ENCODE measurements at places on chromosomes 16 and 17.

- peak; percentile 4 for DNase-seq
These were observed 481 bp downstream of the LYRM1 start for GRCh38 chr16:20901068-20901435.

GRCh38 chr17:34351096-34351495 lies 5.2 kb upstream of the CCL13 start:
- DNase-seq, result no peak

DNA sequence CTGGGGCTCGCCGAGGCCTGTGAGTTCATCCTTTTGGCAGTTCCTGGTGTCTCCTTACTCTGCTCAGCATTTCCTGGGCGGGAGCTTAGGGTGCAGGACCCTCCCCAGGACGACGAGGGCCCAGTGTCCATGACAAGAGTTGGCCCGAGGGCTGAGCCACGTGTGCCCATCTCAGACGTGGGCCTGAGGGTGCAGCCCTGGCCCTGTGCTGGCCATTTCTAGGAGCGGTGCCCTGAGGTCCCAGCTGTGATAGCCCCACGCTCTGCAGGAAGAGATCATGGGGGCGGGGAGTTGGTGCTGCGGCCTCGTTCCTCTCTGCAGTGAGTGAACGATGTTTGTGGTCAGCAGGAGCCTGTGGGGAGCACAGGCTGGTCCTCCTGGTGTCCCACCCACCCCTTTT lies 6.0 kb upstream of the MC1R start:
- no peak for DNase-seq

DNA sequence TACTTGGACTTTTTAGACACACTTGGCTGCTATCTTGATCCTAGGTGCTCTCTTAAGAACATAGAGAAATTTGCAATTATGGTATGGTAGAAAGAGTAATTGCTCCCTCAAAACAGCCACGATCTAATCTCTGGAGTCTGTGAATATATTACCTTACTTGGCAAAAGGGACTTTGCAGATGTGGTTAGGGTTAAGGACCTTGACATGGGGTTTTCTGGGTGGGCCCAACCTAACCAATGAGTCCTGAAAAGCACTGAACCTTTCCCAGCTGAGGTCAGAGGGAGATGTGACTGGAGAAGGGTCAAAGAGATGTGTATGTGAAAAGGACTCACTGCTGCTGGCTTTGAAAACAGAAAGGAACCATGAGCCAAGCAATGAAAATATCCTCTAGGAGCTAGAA lies 26.7 kb upstream of the MED13 start:
- no peak for DNase-seq

- no peak for DNase-seq
These were observed 52.6 kb downstream of the ERN1 start for GRCh38 chr17:64077379-64077778.

DNA sequence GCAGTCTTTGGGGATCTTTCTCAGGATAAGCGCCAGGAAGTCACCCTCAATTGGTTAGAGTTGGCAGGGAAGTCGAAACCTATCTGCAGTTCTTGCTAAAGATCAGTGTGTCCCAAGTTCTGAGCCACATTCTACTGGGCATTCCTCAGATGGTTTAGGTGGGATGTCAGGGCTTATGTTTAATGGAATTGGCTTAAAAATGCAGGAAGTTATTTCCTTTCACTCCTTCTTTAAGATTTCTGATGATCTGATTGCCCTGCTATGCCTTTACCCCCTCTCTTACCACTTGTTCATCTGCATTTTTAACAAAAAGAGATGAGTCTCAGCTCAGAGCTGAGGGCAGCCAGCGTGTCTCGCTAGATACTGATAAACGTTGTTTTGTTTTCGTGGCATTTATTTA lies 30.8 kb downstream of the FOXL1 start:
- no peak for DNase-seq

GRCh38 chr17:56026915-56027314 lies 126.4 kb upstream of the ANKFN1 start:
- no peak for DNase-seq

GRCh38 chr16:81836279-81837054 lies 57.4 kb downstream of the PLCG2 start:
- no peak for DNase-seq

DNA sequence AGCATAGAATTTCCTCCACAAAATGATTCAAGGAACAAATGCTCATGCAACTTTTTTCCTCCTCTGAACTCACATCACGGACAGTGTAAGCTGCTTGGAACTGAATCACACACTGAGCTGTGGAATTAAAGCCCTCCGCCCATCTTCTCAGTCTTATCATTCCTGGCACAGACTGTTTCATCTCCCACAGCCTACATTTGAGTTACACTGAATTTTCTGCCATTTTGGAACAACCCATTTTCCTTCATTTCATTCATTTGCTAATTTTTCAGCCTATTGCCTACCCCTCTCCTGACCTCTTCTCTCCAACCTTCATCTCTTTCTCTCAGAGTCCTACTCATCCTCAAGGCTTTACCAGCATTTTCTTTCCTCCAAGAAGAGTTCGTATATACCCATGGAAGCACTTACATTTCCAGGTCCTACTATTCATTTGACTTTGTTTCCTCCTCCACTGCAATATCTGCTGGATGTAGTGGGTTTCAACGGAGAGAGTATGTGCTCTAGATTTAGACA lies 39.1 kb upstream of the TOM1L1 start:
- no peak for DNase-seq

DNA sequence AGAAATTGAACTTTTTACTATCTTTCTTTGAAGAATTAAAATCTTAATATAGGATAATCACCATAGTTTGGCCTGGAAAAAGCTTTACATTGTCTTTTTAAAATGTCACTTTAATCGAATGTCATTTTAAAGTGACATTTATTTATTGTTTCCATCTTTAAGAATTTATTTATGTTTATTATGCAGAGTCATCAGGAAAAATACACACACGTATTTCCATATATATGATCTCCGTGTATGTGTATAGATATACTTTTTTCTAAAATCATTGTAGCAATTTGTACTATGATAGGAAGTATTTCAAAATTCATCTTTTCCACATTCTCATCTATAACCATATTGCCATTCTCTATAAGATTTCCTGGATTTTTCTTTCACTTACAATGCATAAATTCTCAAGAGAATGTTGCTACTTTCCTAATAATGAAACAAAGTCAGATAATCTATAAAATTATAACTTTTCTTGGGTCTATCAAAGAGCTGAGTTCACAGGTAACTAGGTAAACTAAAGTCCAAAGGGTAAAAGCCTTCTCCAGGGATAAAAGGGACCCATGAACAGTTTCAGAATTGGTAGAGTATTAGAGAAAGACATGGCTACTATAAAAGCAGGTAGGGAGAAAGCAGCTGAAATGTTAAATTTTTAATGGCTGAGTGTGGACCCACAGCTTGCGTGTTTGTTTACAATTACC lies 11.9 kb downstream of the ABCA8 start:
- no peak for DNase-seq

- no peak for DNase-seq
These were observed 551.2 kb upstream of the CA10 start for GRCh38 chr17:52709724-52710123.

- no peak for DNase-seq
These were observed 73.0 kb downstream of the BMERB1 start for GRCh38 chr16:15507301-15507958.

DNA sequence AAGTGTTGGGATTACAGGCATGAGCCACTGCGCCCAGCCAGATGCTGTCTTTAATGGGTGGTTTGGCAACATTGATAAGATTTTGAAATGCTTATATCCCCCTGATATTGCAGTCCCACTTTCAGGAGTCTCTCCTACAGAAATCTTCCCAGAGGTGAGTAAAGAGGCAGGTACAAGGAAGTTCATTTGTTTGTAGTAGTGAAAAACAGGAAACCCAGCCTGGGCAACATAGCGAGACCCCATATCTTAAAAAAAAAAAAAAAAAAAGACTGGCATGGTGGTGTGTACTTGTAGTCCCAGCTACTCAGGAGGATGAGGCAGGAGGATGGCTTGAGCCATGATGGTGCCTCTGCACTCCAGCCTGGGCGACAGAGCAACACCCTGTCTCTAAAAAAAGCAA lies 6.2 kb upstream of the NUPR1 start:
- DNase-seq, result no peak

DNA sequence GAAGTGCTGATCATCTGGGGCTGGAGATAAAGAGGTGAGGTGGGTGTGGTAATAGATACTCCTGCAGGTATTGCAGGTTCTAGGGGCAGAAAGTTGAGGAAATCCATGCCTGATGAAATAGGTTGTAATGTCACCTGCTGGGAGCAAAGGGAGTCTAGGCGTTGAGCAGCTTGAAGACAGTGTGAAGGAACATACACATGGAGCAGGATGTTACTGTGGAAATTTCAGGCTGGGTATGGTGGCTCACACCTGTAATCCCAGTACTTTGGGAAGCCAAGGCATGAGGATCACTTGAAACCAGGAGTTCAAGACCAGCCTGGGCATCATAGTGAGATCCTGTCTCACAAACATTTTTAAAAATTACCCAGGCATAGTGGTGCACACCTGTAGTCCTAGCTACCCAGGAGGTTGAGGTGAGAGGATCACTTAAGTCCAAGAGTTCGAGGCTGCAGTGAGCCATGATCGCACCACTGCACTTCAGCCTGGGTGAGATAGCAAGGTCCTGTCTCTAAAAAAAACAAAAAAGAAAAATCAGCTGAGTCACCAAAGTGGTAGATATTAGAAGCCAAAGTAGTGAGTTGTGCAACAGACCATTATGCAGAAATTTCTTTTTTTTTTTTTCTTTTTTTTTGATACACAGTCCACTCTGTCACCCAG lies 9.1 kb upstream of the CRYBA1 start:
- DNase-seq, result no peak

- no peak for DNase-seq
These were observed 40.6 kb upstream of the CDH1 start for GRCh38 chr16:68696514-68696913.

- no peak for DNase-seq
These were observed 27.7 kb upstream of the RASD1 start for GRCh38 chr17:17523731-17524490.

DNA sequence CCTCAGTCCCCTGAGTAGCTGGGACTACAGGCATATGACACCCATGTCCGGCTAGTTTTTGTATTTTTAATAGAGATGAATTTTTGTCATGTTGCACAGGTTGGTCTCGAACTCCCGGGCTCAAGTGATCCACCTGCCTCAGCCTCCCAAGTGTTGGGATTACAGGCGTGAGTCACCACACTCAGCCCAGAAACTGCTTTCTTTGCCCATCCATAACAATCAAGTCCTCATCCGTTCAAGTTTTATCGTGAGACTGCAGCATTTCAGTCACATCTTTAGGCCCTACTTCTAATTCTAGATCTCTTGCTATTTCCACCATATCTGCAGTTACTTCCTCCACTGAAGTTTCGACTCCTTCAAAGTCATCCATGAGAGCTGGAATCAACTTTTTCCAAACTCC lies 6.4 kb downstream of the NPRL3 start:
- no peak for DNase-seq

GRCh38 chr17:395179-395578 lies 42.6 kb upstream of the RPH3AL start:
- DNase-seq, result no peak

DNA sequence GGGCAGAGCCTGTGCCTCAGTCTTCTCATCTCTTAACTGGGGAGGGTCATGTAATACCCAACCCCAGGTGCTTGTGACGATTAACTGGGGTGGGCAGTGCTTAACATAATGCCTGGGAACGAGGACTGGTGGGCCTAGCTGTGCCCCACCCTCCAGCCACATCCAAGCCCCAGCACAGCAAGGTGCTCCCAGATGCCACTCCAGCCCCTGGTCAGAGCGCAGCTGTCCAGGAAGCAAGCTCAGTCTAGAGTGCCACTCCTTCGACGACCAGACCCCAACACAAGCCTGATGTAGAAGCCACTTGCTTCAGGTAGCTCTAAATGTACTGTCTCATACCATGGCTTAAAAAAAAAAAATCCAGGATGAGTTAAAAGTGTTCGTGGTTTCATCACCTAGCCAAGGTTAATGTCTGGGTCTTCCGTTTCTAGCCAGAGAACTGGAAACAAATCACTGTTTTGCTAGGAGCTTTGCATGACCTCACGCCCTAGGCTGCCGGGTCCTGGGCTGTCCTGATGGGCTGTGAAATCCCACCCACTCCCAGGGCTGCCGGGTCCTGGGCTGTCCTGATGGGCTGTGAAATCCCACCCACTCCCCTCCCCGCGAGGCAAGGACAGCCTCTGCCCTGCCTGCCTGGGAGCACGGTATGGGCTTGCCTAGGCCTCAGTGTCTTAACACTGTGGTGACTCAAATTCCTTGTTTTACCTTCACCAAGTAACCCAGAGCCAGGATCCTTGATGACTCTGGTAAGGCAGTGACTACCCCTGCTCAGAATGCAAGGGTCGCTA lies 7.7 kb downstream of the MIEF2 start:
- DNase-seq, result no peak

DNA sequence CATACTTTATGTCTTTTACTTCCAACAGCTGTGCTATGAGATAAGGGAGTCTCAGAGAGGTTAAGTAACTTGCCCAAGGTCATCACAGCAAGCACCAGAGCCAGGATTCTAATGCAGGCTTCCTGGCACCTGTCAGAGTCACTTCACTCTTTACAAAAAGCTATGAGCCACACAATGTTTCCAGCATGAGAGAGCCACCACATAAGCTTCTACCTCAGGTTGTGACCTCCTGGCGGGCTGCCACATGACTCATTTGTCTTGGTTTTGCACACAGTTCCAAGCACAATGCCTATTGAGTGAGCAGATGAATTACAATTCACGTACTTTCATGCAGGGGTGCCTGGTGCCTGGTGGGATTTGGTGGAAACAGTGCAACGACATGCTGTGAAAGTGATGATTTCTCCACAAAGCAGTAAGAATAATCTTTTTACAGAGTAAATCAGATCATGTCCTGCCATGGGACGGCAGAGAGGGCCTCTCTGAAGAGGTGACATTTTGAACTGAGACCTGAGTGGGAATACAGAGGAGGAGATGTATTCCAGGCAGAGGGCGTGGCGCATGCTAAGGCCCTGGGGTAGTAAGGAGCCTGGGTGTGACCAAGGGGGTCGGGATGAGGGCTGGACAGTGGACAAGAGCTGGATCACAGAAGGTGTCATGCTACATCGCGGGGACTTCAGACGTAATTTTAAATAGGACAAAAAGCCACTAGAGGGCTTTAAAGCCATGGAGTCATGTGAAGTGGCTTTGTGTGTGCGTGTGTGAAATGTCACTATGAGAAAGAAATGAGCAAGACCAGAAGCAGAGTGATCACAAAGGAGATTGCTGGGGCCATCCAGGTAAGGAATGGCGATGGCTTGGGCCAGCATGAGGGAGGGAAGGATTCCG lies 53.4 kb downstream of the CACNG3 start:
- DNase-seq, result peak; percentile 12

- DNase-seq, result no peak
These were observed 273.9 kb downstream of the HAPSTR1 start for GRCh38 chr16:9365370-9365728.

- DNase-seq, result no peak
These were observed 27.5 kb upstream of the ARL4D start for GRCh38 chr17:43371227-43371821.

GRCh38 chr17:17413821-17414220 lies 63.0 kb upstream of the MED9 start:
- DNase-seq, result no peak

DNA sequence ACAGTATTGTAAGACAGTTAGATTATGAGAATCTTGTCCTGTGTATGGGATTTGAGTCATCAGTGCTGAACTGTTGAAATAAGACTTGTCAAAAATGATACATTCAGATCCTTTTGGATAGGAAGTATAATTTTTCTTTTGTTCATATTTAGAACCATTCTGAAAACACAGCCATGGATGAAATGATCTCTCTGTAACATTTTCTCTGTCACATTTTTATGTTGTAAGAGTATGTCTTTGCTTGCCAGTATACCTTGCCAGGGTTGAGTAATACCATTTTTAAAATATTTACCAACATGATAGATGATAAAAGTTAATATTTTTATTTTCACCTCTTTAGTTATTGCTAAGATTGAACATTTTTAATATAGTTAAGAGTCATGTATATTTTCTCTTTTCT lies 45.0 kb downstream of the NSRP1 start:
- no peak for DNase-seq
